ENCODE measurements at places on chromosomes 6 and 20. TPM values are rescaled to one million over a fixed set of nuclear protein-coding genes. Genes with fewer than 3 reads are reported as not detected.

FAM120B gene
- 9.4 TPM for total RNA-seq

FAM209B gene
- not detected for total RNA-seq

CYP24A1 gene
- total RNA-seq: 0.27 TPM

FRMD1 gene
- not detected for total RNA-seq

RAD21L1 gene
- total RNA-seq: not detected

PKIB gene
- total RNA-seq: not detected

NXT1 gene
- total RNA-seq: 54.8 TPM

CLPSL2 gene
- not detected for total RNA-seq

BPIFB2 gene
- not detected for total RNA-seq

MOG gene
- total RNA-seq: not detected
